Activated T-cell treated with anti-CD3 and anti-CD28 coated beads, Interleukin-2, amount 50 U/mL, for 1 hour (primary cell): ENCODE measurements at places on chromosomes 2 and 18.

DNA sequence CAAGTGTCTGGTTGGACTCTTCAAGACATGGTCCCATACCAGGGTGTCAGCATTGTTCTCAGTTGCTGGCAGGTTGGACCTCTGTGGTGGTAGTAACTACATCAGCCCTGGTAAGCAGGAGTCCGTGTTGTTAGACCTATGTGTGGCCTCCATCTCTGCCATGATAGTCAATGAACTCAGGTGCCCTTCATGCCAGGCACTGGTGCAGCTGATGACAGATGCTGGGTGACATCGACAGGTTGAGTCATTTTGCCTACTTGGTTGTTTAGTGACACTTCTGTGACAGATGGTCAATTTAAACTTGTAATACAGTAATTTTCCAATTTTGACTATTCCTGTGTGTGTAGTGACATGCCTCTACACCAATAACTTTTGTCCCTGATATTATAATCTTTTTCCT, 189.7 kb downstream of the SP3 start:
- DNase-seq: no peak

GRCh38 chr2:219661955-219662395, 34.5 kb downstream of the SLC4A3 start:
- DNase-seq: no peak

DNA sequence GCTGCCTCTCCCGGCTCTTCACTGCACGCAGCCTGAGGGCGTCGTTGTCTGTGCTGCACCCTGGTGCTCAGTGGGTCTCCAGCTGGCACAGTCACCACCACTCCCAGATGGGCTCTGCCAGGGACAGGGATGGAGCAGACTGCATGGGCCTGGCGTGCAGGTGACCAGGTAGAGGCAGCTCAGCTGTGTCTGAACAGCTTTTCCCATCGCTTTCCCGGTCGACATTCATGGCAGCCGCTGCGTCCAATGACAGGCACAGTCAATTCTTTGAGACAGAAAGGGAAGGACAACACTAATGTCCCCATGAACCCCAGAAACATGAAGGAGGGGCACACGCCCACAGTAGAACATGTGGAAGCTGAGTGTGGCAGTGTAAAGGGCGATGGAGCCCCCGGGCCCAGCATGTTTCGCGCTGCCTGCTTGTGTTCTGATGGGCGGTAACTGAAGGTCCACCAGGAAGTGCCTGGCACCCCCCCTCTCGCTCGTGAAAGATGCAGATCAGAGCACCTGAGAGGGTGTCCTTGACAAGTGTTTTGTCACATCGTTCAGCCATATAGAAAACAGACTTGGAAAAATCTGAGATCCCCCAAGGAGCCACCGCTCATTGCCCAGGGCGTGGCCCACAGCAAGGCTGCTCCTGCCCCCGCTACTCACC, 122.4 kb downstream of the NFATC1 start:
- DNase-seq: peak; percentile 25

DNA sequence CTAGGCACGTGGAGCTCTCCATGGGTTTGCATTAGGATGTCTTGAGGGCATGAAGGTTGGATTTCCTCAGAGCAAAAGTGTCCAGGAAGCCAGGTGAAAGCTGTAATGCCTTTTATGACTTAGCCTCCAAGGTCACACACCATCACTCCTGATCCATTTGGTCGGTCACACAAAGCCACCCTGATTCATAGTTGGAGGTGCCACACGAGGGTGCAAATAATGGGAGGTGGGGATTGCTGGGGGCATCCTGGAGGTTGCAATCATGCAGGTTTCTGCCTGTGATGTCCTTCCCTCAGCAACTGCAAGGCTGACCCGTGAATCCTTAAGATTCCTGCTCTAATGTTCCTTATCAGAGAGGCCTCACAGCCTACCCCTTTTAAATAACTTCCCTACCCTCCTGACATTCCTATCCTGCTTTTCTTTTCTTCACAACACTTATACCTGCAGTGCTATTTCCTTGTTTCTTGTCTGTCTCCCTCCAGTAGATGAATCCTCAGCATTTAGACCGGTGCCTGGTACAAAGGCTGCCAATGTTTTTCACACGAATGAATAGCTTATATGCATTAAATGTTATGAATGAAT, 97.1 kb downstream of the LIPG start:
- no peak for DNase-seq

GRCh38 chr18:39796393-39796792, 2158.6 kb upstream of the PIK3C3 start:
- no peak for DNase-seq
